T-cell (primary cell): ENCODE measurements at places on chromosomes 13 and 19.

DNA sequence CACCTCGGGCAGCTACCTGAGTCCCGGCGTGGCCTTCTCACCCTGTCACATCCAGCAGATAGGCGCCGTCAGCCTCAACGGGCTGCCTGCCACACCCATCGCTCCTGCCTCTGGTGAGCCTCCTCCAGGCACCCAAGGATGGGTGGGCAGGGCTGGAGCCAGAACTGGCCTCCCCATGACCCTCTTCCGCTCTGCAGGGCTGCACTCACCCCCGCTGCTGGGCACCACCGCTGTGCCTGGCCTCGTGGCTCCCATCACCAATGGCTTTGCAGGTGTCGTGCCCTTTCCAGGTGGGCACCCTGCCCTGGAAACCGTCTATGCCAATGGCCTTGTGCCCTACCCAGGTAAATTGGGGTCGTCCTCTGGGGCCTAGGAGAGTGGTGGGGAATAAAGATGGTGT, 57.7 kb downstream of the CELF5 start:
- peaks cover 23% of the 10 kb centered on the region for H3K4me1 ChIP-seq
- no peaks in the 10 kb centered on the region for H3K36me3 ChIP-seq
- H3K27ac ChIP-seq: no peak overlapping the region
- no peak for DNase-seq

DNA sequence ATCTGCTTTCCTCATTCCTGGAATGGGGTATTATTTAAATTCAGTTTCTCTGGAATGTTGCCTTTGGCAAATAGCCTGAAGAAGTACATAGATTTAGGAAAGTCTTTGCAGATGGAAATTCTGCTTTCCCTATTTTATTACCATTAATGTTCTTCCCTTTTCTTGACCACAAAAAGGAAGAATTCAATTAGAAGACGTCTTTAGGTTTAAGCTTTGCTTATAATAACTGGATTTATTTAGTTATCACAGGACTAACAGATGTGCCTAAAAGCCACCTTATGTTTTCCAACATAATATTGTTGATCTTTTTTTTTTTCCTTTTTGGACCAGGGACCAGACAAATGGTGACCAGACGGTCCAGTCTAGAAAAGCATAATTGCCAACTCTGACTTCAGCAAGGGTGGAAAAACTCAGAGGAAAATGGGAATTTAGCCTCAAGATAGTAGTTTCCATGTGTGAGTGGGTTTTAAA, 210.1 kb upstream of the SPRY2 start:
- H3K27me3 ChIP-seq: no peaks in the 10 kb centered on the region
- H3K36me3 ChIP-seq: no peaks in the 10 kb centered on the region
- H3K27ac ChIP-seq: no peak overlapping the region

DNA sequence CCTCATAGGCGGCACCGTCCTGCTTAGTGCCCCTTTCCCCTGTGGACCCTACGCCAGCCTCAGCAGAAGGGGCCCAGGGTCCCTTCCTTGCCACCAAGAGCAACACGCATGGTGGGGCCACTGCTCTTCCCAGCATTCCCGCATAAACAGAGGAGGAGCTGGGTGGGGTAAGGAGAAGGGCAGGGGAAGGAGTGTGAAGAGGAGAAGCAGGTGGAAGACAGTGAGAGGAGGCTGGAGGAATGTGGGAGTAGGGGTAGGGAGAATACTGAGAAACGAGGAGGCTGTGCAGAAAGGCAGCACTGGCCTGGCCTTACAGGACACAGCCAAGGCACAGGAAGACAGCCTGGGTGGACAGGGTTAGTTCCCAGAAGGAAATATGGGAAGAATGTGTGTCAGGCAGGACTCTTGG, 43.9 kb downstream of the ZNF331 start:
- H3K4me3 ChIP-seq: peak overlapping the region; percentile 10
- H3K27ac ChIP-seq: no peak overlapping the region
- peaks cover 15% of the 10 kb centered on the region for H3K36me3 ChIP-seq

DNA sequence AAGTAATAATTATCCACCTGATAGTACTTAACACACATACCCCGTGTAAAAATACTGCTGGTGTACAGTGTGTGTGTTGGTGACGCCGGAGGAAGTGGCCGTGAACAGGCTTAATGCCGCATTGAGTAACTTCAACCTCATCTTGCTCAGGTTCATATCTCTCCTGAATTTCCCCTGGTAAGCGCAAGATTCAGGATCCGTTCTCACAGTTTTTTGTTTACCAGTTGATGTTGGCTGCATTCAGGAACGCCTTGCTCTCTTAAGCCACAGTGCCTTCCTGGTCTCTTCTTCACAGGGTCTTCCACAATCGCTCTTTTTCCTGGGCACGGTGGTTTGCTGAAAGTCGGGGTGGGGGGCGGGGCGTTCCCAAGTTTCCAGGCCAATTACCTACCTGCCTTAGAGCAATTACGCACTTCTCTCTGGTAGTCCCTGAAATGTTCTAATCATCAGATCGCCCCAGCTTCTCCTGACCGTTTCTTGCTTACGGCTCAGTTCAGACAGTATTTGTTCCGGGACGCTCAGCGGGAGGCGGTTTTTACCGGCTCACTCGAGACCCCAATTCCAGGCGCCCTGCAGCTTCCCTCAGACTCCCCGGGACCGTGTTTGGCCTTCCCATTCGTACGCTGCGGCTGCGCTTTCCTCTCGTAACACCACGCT, 706 bp upstream of the DNAJC3 start:
- DNase-seq: peak; percentile 17
- H3K4me3 ChIP-seq: peak overlapping the region; percentile 95
- peak overlapping the region; percentile 80 for H3K27ac ChIP-seq

GRCh38 chr19:34818270-34818669, 45.3 kb upstream of the ZNF599 start:
- no peak overlapping the region for H3K27ac ChIP-seq
- H3K4me1 ChIP-seq: no peaks in the 10 kb centered on the region
- H3K36me3 ChIP-seq: peaks cover 2% of the 10 kb centered on the region
- no peak overlapping the region for H3K4me3 ChIP-seq

DNA sequence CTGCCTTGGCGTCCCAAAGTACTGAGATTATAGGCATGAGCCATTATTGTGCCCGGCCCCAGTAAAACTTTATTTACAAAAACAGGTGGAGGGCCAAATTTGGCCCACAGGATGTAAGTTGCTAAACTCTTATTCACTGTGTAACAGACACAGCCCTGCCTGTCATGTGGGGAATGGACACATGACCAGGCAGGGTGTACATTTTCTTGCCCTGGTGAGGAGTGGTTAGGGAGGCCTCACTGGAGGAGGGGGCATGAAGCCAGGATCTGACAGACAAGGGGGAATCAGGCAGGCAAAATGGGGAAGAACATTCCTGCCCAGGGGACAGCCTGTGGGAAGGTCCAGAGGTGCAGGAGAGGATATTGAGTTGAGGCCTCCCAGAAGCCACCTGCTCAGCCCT, 7.4 kb upstream of the PGLS start:
- H3K4me3 ChIP-seq: no peak overlapping the region
- no peak for DNase-seq
- no peak overlapping the region for H3K27ac ChIP-seq
- H3K27me3 ChIP-seq: no peaks in the 10 kb centered on the region

GRCh38 chr19:18657590-18658365, 20.9 kb downstream of the KLHL26 start:
- no peaks in the 10 kb centered on the region for H3K36me3 ChIP-seq
- no peak overlapping the region for H3K27ac ChIP-seq
- H3K4me1 ChIP-seq: no peaks in the 10 kb centered on the region
- H3K27me3 ChIP-seq: no peaks in the 10 kb centered on the region

- H3K27me3 ChIP-seq: peaks cover 30% of the 10 kb centered on the region
- H3K27ac ChIP-seq: no peak overlapping the region
- H3K4me3 ChIP-seq: no peak overlapping the region
- no peaks in the 10 kb centered on the region for H3K36me3 ChIP-seq
- H3K4me1 ChIP-seq: no peaks in the 10 kb centered on the region
Measured at GRCh38 chr13:98429977-98430736, 146.8 kb downstream of the STK24 start.

DNA sequence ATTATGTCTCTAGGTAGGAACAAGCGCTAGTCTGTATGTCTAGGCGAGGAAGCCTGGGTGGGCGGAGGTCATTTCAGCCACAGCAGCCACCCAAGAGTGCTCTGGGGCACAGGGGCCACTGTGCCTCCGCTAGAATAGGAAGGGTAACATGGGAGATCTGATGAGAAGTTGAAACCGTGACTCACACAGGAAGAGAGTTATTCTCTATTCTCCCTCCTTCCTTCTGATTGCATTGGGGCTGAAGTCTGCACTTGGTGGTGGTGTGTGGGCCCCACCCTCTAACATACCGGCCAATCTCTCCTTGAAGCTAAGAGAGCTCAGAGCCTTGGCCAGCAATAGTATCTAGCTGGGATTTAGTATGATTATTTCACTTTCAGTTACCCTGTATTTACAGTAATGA, 20.3 kb upstream of the GGACT start:
- DNase-seq: no peak
- peaks cover 12% of the 10 kb centered on the region for H3K36me3 ChIP-seq
- no peaks in the 10 kb centered on the region for H3K4me1 ChIP-seq

DNA sequence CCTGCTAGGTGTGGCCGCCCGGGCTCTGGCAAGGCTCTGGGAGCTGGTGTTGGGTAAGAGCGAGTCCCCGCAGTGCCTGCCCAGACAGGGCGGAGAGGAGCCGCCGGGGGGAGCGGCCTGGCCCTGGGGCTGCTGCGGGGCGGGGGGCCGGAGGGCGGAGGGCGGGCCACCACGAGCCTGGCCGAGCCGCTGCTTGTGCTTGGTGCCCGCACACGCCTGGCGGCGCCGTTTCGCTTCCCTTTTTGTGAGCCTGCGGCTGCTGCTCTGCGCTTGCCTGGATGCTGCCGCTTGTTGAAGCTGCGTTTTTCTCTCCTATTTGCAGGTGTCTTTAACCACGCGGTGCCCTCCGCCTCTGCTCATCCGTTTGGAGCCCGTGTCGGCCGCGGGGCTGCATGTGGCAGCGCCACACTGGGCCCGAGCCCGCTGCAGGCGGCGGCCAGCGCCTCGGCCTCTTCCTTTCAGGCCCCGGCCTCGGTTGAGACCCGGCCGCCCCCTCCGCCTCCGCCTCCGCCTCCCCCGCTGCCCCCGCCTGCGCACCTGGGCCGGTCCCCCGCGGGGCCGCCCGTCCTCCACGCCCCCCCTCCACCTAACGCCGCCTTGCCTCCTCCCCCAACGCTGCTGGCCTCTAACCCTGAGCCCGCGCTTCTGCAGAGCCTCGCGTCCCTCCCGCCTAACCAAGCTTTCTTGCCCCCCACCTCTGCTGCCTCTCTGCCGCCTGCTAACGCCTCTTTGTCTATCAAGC, 8.5 kb downstream of the PLEKHJ1 start:
- no peaks in the 10 kb centered on the region for H3K27me3 ChIP-seq
- DNase-seq: no peak
- H3K4me1 ChIP-seq: no peaks in the 10 kb centered on the region
- H3K36me3 ChIP-seq: peaks cover 19% of the 10 kb centered on the region
- no peak overlapping the region for H3K27ac ChIP-seq

DNA sequence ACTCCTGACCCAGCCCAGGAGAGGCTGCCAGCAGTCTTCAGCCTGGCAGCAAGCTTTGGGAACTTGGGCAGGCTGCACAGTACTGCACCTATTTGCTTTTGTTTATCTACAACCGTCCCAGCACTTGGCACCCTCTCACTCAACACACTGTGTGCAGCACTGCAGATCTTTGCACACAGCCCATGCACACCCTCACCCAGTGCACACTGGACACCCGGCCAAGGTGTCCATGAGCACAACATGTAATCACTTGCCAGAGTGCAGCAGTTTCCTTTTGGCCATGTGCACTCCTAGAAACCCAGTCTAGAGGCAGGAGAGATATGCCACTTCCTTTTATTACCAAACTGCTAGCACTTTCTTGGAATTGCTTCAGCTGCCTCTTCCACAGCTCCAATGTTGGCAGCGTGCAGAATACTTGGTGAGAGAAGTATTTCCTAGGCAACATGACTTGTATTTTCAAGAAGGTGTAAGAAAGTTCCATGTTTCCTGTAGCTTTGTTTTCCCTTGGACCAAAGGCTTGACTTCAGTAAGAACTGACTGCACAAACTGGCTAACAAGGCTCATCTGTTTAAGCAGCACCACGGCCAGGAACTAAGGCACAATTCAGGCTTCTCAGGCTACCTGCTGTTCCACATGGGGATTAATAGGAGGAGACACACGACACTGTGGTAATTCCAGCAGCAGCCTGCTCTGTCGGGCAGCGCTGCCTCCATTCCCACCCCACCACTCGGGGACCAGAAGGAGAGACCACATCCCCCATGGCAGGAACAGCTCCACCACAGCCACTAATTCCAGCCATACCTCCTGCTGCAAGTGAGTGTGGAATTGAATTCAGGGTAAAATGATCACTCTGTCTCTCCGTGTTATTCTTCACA, 15.3 kb downstream of the ATP7B start:
- peaks cover 23% of the 10 kb centered on the region for H3K27me3 ChIP-seq
- no peaks in the 10 kb centered on the region for H3K4me1 ChIP-seq
- H3K36me3 ChIP-seq: no peaks in the 10 kb centered on the region
- DNase-seq: no peak

DNA sequence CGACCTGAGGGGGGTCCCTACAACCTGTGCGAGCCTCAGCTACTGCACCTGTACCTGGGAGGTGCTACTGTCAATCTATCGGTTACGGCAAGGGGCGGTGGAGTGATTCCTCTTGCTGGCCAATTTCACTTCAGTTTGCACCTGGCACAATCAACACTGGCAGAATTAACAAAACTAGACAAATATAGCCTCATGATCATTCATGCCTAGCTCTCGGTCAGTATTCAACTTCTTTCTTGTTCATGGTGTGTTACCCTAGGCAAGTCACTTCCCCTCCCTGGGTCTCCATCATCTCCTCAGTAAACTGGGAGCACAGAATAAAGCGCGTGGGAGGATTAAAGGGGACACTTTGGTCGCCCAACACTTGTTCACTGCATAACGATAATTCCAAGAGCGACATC, 618 bp downstream of the HAUS8 start:
- H3K27ac ChIP-seq: peak overlapping the region; percentile 68
- H3K36me3 ChIP-seq: peaks cover 7% of the 10 kb centered on the region
- DNase-seq: no peak
- H3K4me3 ChIP-seq: peak overlapping the region; percentile 97
- no peaks in the 10 kb centered on the region for H3K27me3 ChIP-seq

GRCh38 chr19:778910-779653, 18.2 kb upstream of the PTBP1 start:
- no peak overlapping the region for H3K4me3 ChIP-seq
- DNase-seq: no peak
- no peaks in the 10 kb centered on the region for H3K4me1 ChIP-seq
- H3K27ac ChIP-seq: no peak overlapping the region
- no peaks in the 10 kb centered on the region for H3K36me3 ChIP-seq

DNA sequence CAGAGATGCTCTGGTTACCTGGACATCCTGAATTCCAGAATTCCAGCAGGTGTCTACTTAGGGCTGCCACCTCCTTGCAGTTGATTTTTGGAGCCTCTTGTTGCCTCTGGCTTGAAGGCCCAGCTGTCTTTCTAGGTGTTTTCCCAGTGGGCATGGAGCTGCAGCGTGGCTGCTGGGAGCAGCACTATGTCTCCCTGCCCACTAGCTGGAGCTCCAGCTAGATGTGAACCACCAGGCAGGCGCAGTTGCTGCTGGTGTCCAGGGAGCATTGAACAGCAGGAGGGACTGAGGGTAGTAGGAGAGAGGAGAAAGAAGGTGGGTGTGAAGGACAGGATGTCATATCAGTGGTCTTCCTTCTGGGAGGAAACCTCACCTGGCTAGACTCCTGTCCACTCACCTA, 9.9 kb upstream of the SELENOW start:
- DNase-seq: no peak
- H3K36me3 ChIP-seq: no peaks in the 10 kb centered on the region
- no peaks in the 10 kb centered on the region for H3K4me1 ChIP-seq
- no peak overlapping the region for H3K27ac ChIP-seq
- no peak overlapping the region for H3K4me3 ChIP-seq

- DNase-seq: no peak
- H3K4me1 ChIP-seq: no peaks in the 10 kb centered on the region
- H3K27ac ChIP-seq: no peak overlapping the region
- H3K4me3 ChIP-seq: no peak overlapping the region
- H3K27me3 ChIP-seq: no peaks in the 10 kb centered on the region
Measured at GRCh38 chr13:66424422-66424821, 805.7 kb downstream of the PCDH9 start.
